Activated gamma-delta T cell treated with Interleukin-2 at 50 U/mL for 16 hours (primary cell): ENCODE measurements at places on chromosomes 16 and 17.

GRCh38 chr16:72285728-72286127 lies 113.8 kb upstream of the PMFBP1 start:
- DNase-seq, result no peak

GRCh38 chr16:15689290-15689689 lies 39.2 kb downstream of the NDE1 start:
- no peak for DNase-seq

DNA sequence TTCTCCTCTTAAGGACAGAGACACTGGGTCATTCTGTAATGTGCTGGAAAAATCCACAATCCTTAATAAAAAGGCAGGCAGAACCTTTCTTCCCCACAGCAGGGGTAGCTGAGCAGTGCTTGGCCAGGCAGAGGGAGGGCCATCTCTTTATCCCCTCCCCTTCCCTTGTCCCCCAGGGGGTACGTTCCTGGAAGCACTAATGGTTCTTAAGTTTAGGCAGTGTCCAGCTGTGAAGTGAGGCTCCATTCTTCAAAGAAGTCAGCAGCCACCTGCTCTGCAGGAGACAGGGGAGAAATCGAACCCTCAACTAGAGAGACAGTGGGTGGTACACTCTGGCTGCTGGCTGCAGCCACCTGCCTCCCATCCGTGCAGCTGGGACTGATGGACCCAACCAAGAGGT lies 533.9 kb upstream of the CDH11 start:
- DNase-seq, result no peak

DNA sequence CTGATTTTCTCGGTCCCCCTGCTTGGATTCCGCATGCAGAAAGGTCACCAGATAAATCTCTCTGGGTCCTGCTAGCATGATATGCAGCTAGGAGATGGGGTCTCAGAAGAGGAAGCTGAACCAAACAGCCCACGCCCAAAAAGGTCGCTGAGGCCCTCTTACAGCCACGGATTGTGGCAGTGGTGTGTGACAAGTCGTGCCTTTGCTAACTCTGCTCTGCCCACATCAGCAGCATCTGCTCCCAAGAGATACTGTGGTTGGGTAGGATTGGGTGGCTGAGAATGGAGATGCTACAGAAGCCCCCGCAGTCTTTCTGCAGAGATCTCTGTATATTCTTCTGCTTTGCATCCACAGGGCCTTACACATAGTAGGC lies 15.2 kb upstream of the SKAP1 start:
- DNase-seq, result no peak
